Motor neuron (in vitro differentiated cells): ENCODE measurements at places on chromosomes 6 and 20. TPM values are rescaled to one million over a fixed set of nuclear protein-coding genes. Genes with fewer than 3 reads are reported as not detected.

- no peak for ATAC-seq
Observed at GRCh38 chr6:4115741-4116140, 19.6 kb downstream of the ECI2 start.

Gene GPX5
- total RNA-seq, result 0.21 TPM in 1 of 2 replicates, not detected in the other

Gene CAP2
- total RNA-seq, result 9.7 and 10.3 TPM in 2 replicates

DNA sequence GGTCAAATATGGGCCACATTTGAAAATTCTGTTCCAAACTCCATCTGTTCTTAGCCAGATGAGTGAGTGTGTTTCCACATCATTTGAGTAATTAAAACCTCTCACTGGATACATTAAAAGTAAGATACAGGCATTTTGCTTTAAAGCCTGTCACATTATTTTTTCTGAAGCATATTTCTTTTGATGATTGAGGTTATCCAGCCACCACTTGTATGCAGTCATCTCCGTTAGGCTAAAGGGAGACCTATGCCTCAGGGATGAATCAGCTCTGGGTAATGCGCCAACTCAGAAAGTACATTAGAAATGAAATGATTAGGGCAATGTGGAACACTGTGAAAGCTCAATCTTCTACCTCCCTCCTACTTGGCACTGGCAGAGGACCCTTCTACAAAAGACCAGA, 90.7 kb downstream of the SNAP25 start:
- ATAC-seq, result peak; percentile 87

GRCh38 chr6:42128460-42129359, 13.7 kb downstream of the C6orf132 start:
- ATAC-seq, result no peak

DNA sequence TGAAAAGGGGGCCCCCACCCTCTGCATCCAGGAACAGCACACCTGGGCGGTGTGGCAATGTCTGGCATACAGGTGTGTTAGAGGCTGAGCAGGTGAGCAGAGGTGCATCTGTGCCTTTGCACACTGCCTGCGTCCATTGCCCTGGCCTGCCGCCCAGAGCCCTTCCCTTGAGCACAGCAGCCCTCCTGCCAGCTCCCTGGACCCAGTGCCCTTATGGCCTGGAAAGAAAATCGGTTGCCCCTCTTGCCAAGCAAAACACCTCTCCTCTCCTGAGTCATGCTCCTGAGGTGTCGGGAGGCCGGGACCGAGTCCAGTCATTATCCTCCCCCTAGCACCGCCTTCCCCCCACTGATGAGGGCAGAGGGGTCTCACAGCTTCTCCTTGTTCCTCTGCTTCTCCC, 259.9 kb downstream of the SMOC2 start:
- ATAC-seq, result no peak

DNA sequence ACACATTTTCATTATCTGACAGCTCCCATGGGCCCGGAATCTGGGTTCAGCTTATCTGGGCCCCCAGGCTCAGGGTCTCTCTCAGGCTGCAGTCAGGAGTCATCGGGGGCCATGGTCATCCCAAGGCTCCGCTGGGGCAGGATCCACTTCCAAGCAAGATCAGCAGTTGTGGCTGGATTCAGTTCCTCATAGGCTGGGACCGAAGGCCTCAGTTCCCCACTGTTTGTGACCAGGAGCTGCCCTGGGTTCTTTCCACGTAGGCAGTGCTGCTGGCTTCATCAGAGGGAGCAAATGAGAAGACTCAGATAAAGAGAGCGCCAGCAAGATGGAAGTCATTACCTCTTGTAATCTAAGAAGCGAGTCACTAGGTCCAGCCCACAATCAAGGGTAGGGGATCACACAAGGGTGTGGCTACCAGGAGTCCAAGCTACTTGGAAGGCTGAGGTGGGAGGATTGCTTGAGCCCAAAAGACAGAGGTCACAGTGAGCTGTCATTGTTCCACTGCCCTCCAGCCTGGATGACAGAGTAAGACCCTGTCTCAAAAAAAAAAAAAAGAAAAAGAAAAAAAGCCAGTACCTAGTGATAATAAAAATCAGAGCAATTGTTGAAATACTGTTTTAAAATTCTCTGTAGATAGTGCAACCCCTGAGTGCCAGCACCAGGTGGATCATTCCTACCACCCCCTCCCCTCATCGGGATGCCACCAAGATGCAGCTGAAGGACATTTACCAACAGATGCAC, 162.7 kb downstream of the NFATC2 start:
- ATAC-seq, result no peak

GRCh38 chr6:13702809-13703302, 8.8 kb downstream of the RANBP9 start:
- ATAC-seq, result no peak

GRCh38 chr20:2508631-2509467, at the start of gene ZNF343:
Gene ZNF343, minus strand, starts transcription at chr20:2508915. Its CDS starts 15,020 bp downstream, at chr20:2493895.
- peak; percentile 97 for ATAC-seq

DNA sequence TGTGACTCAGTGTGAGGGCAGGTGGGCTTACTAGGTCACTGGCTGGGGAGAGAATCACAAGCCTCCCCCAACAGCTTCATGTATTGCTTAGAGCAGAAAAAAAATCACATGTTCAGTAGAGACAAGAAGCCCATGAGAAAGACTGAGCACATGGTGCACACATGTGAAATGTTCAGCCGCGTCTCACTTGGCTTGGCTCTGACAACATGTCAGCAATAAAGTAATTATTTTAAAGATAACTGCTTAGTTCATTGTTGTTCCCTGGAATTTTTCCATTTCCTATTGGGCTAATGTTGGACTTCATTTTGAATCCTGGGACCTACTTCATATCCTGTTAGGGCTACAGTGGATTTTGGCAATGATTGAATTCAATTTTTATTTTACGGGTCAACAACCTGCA, 222.6 kb downstream of the C6orf118 start:
- ATAC-seq, result no peak

DNA sequence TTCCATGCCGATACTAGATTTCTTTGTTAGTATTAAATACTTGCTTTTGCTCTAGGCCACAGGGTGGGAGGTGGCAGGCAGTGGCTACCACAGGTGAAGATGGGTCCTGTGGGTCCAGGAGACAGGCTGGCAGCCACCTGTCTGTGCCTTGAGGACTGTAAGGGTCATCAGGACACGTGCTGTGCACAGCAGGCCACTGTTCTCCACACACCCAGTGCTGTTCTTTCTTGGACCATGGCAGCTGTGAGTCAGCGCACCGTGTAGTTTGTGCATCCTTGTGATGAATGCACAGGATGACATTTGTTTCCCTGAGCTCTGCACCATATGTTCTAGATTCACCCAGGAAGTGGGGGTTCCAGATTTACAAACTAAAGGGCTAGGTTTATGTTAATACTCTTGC, 317.0 kb downstream of the ZFAND3 start:
- ATAC-seq, result peak; percentile 30

DNA sequence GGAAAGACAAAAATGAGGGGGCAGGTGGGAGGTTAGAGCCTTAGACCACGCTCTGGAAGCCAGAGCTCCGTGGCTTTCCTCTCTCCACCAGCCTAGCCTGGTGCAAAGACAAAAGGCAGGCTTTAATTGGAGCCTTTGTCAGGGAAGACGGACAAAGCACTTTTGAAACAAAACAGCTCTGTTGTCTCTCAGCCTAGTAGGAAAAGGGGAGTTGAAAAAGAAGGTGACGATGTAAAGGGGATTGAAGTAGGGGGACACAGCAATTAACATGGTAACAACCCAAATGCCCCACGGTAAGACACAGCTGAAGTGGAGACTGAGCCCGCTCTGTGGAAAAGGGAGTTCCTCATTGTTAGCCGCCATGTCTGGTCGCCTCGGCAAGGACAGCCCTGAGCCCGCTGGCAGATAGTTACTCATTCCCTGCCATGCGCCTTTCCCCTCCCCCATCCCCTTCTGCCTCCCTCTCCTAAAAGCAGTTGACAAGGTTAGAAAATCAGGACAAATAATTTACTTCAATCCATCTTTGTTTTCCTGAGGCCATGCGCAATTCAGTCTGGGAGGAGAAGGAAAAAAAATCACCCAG, 93.0 kb downstream of the TCP11 start:
- ATAC-seq, result peak; percentile 3

Gene TBXT
- total RNA-seq, result 0.16 TPM in 1 of 2 replicates, not detected in the other

Gene DPPA5
- total RNA-seq, result not detected in 2 replicates

Gene RUNX2
- total RNA-seq, result 3.3 and 4.8 TPM in 2 replicates

Gene HLA-DMA
- 6.1 and 6.7 TPM in 2 replicates for total RNA-seq

- ATAC-seq, result no peak
Observed at GRCh38 chr6:32271429-32271828, 47.6 kb upstream of the NOTCH4 start.

DNA sequence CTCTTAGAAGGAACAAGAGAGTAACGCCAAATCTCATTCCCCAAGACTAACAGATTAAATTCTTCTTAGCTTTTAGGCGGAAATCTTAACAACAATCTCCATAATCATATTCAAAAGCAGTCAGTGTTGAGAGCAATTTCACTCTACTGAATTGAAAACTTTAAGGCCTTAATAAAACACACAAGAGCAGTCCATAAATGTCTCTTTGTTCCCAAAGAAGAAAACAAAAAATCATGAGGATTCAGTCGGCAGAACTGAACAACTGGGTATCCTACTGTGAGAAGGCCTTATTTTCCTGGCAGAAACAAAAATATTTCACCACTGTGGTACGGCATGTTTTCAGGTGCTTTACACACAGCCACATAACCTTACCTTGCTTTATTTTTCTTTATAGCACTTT, 14.4 kb downstream of the ABHD12 start:
- ATAC-seq, result no peak

- no peak for ATAC-seq
Observed at GRCh38 chr6:144729502-144729901, 444.4 kb downstream of the UTRN start.

Gene PRIM2
- total RNA-seq, result 22.0 and 23.3 TPM in 2 replicates
